ENCODE measurements at places on chromosomes 2 and 18. TPM values are rescaled to one million over a fixed set of nuclear protein-coding genes. Genes with fewer than 3 reads are reported as not detected.
A peak's percentile ranks its signal among the peaks of the same experiment; 100 is the strongest.

Gene MC4R
- total RNA-seq: not detected

Gene BCL11A
- total RNA-seq: 2.0 TPM

GRCh38 chr2:127901339-127902056, 15.7 kb upstream of the AMMECR1L start:
- H3K4me1 ChIP-seq: no peaks in the 10 kb centered on the region
- H3K27me3 ChIP-seq: peaks cover 2% of the 10 kb centered on the region
- H3K27ac ChIP-seq: no peak overlapping the region
- DNase-seq: no peak
- no peak overlapping the region for H3K4me3 ChIP-seq

- no peaks in the 10 kb centered on the region for H3K36me3 ChIP-seq
- no peak overlapping the region for H3K4me3 ChIP-seq
- H3K27me3 ChIP-seq: no peaks in the 10 kb centered on the region
- DNase-seq: no peak
- no peaks in the 10 kb centered on the region for H3K4me1 ChIP-seq
- no peak overlapping the region for H3K27ac ChIP-seq
These were observed 138.6 kb upstream of the CHAC2 start for GRCh38 chr2:53629001-53629400.

GRCh38 chr2:159904127-159904958, 106.3 kb upstream of the CD302 start:
- H3K27me3 ChIP-seq: no peaks in the 10 kb centered on the region
- peaks cover 5% of the 10 kb centered on the region for H3K36me3 ChIP-seq
- H3K4me1 ChIP-seq: peaks cover 35% of the 10 kb centered on the region
- DNase-seq: peak; percentile 81
- peak within 1 kb of the TSS; percentile 92 for H3K4me3 ChIP-seq

Data from CD4-positive, CD25-positive, alpha-beta regulatory T cell (primary cell).